ENCODE measurements at places on chromosomes 12 and 14.

GRCh38 chr12:84131076-84131475, 781.5 kb downstream of the SLC6A15 start:
- no peak for DNase-seq

- DNase-seq = no peak
Measured at GRCh38 chr12:5012337-5012736, 31.3 kb upstream of the KCNA5 start.

DNA sequence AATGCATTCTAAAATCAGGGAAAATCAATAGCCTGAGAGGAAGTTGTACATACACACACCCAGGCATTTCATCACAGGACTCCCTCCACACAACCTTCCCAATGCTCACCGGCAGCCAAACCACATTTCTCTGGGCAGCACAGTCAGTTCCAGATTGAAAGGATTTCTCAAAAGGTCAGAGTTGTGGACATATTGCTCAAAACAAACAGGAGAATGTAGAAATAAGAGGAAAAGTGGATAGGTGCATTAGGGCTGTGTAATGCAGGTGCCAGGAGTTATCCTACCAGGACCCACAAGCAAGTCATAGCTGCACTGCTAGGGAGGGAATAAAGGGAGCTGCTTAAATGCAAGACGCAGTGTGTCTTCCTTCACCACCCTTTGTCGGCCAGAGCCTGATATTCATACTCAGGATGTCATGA, 62.9 kb downstream of the GCH1 start:
- no peak for DNase-seq

DNA sequence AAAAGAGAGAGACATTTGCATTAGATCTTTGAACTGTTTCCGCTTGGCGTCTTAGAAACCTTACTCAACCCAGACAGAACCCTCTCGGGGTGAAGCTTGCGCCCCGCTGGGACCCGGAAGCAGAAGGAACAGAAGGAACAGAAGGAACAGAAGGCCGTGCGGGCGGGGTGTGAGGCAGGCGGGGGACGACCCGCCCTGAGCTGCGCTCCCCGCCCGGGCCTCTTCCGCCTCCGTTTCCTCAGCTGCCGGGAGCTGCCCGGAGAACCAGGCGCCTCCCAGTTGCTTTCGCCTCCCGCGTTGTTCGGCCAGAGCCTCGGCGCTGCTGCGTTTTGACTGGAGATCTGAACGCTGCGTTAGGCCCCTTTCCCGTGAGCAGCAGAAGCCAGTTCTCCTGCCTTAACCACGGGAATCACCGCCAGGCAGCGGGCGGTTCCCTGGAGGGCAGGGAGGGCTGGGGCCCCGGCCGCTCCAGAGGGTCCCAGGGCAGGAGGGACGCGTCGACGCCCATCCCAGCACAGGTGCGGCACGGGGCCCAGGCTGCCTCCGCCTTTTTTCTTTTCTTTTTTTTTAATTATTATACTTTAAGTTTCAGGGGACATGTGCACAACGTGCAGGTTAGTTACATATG, 19.3 kb upstream of the MMP17 start:
- DNase-seq = peak; percentile 22

DNA sequence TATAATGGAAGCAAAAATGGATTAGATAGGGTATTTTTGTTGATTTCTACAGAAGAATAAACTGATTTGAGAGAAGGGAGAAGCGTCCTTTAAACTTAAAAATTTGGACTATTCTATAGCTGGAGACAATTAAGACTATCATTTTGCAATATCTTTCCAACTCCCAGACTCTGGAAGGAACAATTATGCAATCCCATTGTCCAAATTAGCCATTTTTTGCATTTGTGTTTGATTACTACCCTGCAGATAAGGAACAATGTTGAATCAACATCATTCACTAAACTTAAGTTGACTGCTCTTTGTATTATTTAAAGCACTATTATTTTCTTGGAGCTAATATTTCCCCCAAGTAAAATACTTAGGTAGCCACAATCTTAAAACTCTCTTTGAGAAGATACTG, 34.8 kb upstream of the SELPLG start:
- no peak for DNase-seq
